Adipocyte (in vitro differentiated cells): ENCODE measurements at places on chromosomes 3 and 15.

- no peak for DNase-seq
These were observed 5.6 kb upstream of the FOXP1 start for GRCh38 chr3:71589132-71589531.

DNA sequence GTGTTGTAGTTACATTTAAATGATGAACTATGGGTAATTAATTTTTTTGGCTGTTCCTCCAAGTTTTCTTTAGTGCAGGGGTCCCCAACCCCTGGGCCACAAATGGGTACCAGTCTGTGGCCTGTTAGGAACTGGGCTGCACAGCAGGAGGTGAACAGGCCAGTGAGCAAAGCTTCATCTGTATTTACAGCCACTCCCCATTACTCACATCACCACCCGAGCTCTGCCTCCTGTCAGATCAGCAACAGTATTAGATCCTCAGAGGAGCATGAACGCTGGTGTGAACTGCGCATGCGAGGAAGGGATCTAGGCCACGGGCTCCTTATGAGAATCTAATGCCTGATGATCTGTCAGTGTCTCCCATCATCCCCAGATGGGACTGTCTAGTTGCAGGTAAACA, 75.9 kb upstream of the RPL35A start:
- no peak for DNase-seq

DNA sequence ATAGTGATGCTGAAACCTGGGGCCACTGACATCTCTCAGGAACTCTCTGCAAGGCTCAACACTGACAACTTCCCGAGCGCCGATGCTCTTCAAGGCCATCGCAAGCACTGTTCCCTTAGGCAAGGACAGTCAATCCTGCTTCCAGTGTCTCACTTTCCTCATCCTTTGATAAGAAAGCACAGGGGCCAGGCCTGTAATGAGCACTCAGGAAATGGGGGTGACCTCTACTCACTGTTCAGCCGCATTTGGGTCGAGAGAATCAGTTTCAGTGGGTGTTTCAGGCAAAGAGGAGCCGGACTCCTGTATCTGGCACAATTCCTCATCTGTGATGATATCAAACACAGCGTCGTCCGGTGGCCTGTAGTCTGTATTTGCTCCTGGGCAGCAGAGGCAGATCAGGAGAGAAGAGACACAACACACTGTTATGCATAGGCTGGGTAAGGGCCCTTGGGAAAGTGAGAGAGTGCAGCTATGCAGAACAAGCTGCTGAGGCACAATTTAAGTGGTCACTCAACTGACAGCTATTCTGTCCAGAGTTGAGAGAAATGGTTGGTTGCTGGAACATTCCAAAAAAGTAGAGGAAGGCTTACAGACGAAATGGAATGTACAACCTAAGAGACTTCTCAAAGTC, 11.9 kb downstream of the CXCR6 start:
- DNase-seq = no peak

DNA sequence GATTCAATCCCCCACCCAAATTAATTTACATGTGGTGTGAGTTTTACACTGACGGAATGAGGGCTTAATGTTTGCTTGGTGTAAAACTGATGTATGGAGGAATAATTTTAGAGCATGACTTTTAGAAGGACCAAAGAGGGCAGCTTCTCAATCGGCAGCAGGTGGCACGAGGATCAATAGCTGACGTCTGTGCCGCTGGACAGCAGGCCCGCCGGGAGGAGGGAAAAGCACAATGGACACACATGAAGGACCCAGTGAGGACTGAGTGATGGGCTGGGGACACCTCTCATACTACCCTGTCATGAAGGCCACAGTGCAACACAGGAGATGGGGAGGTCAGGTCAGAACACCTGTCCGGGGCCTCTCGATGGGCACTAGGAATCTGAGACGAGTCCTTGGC, 61.4 kb upstream of the NSMCE3 start:
- DNase-seq = no peak

- DNase-seq = peak; percentile 96
These were observed 16.3 kb downstream of the RGMA start for GRCh38 chr15:93072411-93073394.

GRCh38 chr3:102354818-102355515, 79.8 kb upstream of the ZPLD1 start:
- DNase-seq = peak; percentile 62

DNA sequence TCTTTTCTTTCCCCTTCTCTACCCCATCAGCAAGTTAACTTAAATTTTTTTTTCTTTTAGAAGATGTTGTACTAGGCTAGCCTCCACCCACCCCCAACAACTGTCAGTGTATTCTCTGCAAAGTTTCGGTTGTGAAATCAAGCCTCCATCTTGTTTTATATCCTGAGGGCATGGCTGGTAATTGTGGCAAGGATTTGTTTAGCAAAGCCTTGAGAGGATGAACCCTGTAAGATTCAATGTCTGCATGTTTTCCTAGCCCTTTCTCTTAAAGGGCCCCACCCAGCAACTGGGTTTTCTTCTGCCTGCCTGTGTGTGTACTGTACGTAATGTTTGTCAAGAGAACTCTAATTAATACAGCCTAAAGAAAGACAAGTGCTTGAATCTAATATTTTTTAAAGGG, 475.3 kb downstream of the FHIT start:
- no peak for DNase-seq

DNA sequence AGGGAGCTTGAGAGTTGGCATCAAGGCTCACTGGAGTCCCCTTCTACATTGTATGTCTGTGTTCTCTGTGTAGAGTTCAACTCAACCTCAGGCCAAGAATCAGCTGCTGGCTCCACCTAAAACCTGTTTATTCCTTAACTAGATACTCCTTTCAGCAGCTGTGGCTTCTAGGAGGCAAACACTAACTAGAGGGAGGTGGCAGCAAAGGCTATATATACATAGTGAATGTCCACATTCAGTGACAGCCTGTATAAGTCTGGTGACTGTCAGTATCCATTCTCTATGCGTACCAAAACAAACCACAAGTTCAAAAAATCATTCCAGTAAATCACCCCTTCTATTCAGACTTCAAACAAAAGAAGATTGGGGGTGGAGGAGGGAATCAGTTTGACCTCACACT, 184.3 kb downstream of the CDIN1 start:
- DNase-seq = no peak

DNA sequence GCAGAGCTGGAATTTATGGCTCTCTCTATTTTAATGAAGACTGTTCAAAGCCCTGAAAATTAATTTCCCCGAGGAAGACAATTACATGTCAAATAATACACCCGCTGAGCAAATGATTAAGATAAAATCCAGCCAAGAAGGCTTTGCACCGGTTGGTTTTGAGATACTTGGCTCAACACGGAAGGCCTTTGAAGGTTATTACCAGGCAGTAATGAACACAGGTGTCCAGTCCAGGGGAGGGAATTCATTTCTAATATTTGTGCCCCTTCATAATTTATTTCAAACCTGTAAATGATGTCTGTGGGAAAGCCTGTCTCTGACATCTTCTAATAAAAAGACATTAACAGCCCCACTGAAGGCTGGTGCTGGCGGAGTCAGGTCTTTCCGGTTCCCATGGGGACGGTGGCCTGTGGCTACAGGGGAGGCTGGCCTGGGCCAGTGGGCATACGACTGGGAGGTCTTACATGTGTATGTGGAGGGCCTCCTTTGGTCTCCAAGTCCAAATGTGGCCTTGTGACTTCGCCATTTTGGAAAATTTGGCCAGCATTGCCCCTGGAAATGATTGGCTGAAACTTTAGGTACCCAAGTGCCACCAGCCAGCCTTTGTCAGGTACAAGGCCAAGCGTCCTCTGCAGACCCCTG, 49.9 kb upstream of the IQSEC1 start:
- DNase-seq = no peak

- DNase-seq = peak; percentile 62
These were observed 1.4 kb upstream of the NDUFAF3 start for GRCh38 chr3:49020330-49021212.
